Retina (tissue), 1 donor: ENCODE measurements at places on chromosomes 2 and 18.

DNA sequence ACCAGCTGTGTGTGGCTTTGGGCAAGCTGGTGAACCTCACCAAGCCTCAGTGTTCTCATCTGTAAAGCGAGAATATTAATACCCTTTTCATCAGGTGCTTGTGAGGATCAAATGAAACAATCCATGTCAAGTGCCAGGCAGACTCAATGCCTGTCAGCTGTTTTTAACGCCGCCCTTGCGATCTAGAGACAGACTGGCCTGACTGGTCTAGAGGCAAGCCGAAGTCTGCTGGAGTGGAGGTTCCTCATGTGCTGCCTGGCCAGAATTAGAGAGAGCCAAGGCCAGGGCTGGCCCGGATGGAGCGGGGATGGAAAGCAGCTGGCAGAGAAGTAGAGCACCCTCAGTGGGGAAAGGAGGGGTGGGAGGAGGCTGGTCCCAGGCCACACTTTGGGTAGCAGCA is 74.5 kb upstream of the B3GNT7 start:
- no peak for DNase-seq

DNA sequence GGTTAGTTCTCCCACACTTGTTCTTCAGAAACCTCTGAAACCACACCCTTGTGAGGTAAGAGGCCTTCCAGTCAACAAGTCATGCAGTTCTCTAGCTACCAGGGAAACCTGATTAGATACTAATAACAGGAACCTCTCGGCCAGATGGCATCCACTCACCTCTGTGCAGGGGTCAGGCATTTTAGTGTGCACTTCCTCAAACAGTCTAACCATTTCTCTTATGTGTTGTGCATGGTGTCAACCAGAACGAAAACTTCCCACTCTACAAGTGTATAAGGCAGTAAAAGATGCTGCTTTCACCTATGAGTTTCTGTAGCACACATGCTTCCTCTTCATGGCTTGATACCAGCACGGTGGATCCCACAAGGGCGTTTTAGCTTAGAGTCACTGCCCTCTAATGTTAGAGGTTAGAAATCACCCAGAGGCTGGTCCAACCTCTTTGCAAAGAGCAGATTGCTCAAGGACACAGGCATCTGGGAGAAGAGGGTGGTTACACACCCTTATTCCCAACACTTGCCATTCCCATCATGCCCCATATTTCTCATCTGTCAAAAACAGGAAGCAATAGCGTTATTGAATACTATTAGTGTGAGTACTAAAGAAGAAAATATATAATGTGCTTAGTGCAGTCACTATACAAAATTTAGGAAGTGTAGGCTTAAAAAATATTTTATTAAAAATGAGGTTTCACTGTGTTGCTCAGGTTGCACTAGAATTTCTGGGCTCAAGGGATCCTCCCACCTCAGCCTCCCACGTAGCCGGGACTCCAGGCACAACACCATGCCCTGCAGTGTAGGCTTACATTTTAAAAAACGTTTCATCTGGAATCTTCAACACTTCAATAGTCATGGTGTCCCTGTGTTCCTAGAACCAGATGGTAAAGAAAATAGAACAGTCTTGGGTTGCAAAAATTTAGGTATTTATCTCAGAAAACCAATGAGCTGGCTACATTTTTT is 34.5 kb upstream of the RAB31 start:
- no peak for DNase-seq

- no peak for DNase-seq
Observed at GRCh38 chr18:54780285-54780861, 47.9 kb upstream of the RAB27B start.

DNA sequence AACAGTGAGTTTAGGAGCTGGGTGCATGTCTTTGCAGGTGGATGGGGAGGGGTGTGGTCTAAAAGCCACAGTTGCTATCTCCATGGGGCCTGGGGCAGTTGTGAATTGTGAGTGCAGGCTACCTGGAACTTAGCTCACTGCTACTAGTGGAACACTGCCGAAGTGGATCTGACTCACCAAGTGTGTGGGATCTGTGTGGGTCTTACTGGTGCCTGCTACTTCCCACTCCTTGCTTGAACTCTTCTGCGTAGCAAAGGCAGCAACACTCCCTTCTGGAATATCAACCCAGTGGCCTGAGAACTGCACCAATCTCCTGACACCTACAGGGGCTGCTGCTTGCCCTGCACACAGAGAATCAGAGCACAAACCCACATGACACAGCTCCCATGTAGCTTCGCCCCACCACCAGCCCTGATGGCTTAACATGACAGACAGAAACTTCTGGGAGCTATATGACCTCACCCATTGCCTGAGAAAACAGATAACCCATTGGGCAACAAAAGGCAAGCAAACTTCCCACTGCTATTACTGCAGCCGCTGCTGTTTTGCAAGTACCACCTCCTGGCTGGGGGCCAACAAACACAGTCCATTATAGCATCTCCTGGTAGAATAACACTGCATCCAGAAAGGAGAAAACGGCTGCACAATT is 455.1 kb upstream of the DDX18 start:
- DNase-seq = no peak

GRCh38 chr2:236749346-236749745 is 179.7 kb downstream of the ACKR3 start:
- DNase-seq = no peak

DNA sequence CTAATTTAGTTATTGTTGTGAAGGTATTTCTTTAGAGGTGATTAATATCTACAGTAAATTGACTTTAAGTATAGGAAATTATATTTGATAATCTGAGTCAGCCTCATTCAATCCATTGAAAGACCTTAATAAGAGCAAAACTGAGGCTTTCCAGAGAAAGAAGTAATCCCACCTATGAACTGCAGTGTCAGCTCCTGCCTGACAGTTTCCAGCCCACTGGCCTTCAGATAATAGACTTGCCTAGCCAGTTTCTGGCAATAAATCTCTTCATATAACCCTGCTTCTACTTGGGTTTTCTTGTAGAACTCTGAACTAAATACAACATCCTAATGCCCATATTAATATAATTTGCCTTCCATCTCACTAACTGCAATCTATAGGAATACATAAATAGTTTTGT is 437.9 kb upstream of the UBE2E3 start:
- DNase-seq = no peak

DNA sequence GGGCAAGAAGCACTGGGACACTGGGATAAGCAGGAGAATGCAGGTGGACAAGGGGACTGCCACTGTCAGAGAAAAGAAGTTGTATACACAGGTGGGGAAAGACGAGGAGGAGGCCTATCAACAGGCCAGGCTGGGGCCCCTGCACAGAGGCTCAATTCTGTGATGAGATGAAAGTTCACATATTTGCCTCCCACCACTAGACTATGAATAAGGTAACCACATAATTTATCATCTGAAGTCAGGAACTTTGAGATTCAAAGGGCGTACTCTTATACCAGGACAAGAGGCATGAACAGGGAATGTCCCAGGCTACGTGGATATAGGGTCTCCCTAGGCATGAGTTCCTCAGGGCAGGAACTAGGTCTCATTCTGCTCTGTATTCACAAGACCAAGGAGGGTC is 34.2 kb downstream of the RNU4ATAC start:
- DNase-seq = no peak

GRCh38 chr2:106531676-106532214 is 44.6 kb downstream of the CD8B2 start:
- DNase-seq = no peak
